ENCODE measurements at places on chromosomes 4 and X.

DNA sequence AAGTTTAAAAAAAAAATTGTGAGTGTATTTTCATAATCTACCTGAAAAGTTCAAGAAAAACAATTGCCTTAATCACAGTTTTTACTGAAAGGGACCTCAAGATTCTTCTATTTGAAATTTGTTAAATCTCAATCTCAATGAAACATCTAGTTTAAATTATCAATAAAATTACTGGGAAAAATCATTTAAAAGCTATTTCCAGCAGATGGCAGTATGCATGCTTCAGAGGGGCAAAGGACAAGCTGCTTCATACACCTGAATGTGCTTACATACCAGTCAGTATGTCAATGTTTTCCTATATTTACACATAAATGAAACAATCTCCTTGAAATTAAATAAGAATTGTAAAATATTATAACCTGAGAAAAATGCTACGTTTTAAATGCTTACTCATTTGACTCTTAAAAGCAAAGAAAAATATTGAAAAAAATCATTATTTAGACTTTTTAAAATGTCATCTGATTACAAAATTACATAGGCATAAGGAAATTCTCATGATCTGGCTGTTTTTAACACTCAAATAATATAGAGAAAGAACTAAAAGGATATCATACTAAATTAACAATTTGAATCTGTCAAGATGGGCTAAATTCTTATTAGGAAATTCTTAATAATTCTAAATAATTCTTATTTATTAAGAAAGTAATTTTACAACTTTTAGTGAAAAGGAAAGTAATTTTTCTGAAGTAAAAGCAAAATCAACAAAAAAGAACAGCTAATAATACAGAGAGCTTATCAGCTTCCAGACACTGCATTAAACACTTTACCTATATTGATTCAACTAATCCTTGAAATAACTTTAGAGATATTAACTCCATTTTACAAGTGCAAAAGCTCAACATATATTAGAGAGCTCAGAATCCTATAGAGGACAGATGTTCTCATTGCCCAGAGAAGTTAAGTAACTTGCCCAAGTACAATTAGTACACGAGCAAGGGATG, 242.1 kb downstream of the ADAMTS3 start:
- peak; percentile 47 for DNase-seq

DNA sequence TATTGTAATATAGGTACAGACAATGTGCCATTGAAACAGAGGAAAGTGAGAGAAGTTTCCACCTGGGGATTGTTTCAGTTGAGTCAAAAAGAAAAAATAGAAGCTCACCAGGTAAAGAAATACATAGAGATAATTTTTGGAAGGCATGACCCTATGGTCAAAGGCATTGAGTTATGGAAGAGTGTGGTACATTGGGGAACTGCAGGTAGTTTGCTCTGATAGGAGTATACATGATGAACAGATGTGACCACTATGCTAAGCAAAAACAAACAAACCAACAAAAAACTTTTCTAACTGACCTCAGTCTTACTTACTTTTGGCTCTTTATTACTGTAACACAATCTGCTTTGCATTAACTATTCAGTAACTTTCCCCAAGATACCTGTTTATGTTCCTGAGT, 85.9 kb downstream of the UGT8 start:
- no peak for DNase-seq

- DNase-seq, result no peak
Observed at GRCh38 chrX:22366166-22366702, 93.5 kb downstream of the CBLL2 start.

GRCh38 chrX:111444881-111445280, 32.9 kb upstream of the DCX start:
- DNase-seq, result no peak

- DNase-seq, result no peak
Observed at GRCh38 chr4:147461161-147461560, 19.7 kb upstream of the EDNRA start.

- no peak for DNase-seq
Observed at GRCh38 chr4:99293357-99293756, 2.6 kb upstream of the ADH1A start.

DNA sequence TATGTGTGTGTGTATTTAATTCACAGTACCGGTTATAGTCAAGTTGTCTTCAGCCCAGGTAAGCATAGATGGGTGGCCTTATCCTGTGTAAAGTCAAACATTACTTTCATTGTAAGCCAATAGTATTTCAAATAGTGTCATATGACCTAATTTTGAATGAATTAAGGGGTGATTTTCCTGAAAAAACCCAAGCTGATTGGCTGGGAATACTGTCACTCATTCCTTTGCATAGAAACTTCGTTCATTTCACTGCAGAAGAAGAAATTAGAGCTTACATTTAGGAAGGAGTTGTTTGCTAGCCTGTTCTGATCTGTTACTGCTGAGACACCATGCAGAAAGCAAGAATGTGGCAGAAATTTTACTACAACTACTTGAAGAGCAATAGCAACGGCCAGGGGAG, 45.4 kb downstream of the SMARCAD1 start:
- DNase-seq, result no peak

- no peak for DNase-seq
Observed at GRCh38 chr4:114027596-114027995, 48.1 kb upstream of the ARSJ start.

GRCh38 chr4:86554646-86555045, 39.5 kb upstream of the PTPN13 start:
- DNase-seq, result no peak

- DNase-seq, result no peak
Observed at GRCh38 chr4:158949099-158949498, 153.8 kb upstream of the RAPGEF2 start.

GRCh38 chr4:169079942-169080827, 70.1 kb upstream of the CBR4 start:
- DNase-seq, result no peak

DNA sequence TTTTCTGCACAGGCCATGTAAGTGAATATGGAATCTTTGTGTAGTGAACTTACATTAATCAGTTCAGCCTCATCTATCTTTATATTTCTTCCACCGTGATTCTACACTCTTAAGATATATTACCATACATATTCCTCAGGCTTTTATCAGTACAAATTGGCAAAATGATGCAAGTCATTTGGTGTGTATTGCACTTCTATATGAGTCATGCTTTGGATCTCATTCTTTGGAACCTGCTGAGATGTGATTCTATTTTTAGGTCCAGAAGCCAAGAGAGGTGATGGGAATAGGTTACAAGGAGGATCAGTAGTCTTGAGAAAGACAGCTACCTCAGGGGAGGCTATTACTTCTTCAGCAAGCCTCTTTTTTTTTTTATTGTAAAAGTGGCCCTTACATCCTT, 204.4 kb downstream of the ZNF330 start:
- DNase-seq, result no peak

DNA sequence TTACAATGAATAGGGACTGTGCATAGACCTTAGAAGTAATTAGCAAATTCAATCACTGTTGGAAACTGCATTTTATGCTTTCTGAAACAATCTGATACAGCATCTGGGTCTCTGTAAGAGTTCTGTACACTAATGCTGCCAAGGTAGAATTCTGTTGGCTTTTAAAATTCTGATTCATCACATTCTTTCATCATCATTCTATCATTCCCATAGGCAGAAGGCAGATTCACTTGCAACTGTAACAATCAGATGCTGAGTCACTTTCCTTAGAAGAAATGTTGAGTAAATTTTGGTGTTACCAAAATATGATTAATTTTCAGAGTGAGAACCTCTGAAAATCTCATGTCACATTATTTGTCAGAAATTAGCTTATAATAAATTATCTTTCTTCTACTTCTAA, 267.2 kb downstream of the MAPK10 start:
- DNase-seq, result no peak

GRCh38 chrX:9241427-9241826, 207.5 kb upstream of the FAM9B start:
- no peak for DNase-seq

- no peak for DNase-seq
Observed at GRCh38 chrX:93229036-93229435, 444.3 kb downstream of the NAP1L3 start.

DNA sequence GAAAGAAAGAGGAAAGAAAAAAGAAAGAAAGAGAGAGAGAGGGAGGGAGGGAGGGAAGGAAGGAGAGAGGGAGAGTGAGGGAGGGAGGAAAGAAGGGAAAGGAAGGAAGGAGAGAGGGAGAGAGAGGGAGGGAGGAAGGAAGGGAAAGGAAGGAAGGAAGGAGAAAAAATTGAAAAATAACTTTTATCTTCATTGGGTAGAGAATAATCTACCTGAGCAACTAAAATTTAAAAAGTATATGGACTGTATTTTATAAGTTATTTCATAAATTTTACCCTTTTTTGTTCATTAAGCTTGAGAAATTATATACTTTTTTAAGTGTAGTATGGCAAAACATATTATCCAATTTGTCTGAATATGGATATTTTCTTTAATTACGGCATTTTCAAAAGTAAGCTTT, 32.0 kb downstream of the ARSJ start:
- DNase-seq, result no peak

- peak; percentile 92 for DNase-seq
Observed at GRCh38 chr4:133148690-133149363, at the start of gene PCDH10. Gene PCDH10 (plus strand): TSS chr4:133149294. CDS start chr4:133150141, 847 bp downstream.

DNA sequence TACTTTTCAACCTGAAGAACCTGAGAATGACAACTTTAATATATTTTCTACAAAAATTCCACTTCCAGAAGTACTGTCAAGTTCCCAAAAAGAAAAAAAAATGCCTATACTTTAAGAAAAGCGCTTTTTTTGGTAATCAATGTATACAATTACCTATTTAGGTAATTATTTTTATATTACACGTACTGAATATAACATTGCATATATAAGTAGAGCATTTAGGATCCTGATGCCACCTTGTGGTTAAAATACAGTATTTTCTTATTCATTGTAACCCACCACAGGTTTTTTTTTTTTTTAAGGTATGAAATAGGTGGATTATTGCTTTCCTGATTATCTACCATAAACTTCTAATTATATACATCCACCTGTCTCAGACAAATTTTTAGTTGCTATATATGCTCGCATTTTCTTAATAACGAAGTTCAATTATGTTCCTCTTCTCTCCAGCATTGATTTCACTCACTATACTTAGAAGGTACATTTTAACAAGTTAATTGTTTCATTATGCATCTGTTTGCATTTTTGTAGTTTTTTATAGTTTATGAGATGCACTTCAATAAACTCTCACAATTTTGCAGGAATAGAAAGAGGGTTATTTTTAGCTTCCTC, 5.2 kb downstream of the MAP9 start:
- DNase-seq, result no peak

GRCh38 chr4:73541251-73541650, 59.7 kb downstream of the AFM start:
- no peak for DNase-seq

GRCh38 chr4:139522457-139522856, 33.6 kb downstream of the SETD7 start:
- DNase-seq, result no peak

DNA sequence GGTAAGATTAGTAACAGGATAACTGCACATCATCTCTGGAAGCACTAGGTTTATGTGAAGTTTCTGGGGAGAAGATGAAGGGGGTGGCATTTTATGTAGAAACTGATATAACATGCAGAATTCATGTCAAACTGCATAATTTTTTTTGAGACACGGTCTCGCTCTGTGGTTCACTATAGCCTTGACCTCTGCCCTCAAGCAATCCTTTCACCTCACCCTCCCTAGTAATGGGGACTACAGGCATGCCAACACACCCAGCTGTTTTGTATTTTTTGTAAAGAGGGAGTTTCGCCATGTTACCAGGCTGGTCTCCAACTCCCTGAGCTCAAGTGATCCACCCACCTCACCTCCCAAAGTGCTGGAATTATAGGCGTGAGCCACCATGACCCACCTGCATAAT, 11.5 kb downstream of the ABRAXAS1 start:
- DNase-seq, result no peak

DNA sequence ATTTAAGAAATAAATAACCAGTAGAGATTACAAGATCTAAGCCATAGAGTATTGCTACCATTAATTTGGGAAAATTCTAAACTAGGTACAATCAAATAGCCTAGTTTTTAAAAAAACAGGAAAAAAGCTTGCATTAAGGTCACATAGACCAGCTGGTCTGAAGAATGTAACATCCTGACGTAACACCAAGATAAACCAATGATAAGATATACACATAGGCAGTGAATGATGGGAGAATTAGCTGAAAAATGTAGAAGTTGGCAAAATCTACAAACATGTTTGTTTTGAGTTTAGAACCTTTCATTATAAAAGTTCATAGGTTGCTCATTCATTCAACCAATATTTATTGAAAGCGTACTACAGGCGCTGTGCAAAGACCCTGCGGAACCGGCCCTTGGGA, 120.0 kb downstream of the SH3RF1 start:
- no peak for DNase-seq

- DNase-seq, result no peak
Observed at GRCh38 chrX:127038065-127038464, 218.5 kb downstream of the PRR32 start.

- DNase-seq, result no peak
Observed at GRCh38 chr4:98794565-98795205, 134.2 kb downstream of the EIF4E start.

- DNase-seq, result peak; percentile 45
Observed at GRCh38 chrX:40153345-40154249, 55.8 kb upstream of the BCOR start.

DNA sequence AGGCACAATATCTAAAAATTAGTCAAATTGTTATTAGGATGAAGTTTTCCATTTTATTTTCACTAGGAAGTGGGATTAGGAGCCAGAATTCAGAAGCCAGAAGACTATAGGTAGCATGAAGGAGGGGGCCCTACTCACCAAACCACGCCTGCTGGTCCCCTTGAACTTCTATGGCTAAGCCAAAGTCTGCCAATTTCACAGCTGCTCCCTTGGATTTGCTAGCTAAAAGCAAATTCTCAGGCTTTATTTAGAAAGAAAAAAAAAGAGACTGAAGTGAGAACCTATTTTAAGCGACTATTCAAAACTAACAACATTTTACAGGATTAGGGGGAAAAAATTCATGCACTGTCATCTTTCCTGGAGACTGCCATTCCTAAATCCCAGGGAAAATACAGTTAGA, 224.3 kb downstream of the CAMK2D start:
- no peak for DNase-seq

DNA sequence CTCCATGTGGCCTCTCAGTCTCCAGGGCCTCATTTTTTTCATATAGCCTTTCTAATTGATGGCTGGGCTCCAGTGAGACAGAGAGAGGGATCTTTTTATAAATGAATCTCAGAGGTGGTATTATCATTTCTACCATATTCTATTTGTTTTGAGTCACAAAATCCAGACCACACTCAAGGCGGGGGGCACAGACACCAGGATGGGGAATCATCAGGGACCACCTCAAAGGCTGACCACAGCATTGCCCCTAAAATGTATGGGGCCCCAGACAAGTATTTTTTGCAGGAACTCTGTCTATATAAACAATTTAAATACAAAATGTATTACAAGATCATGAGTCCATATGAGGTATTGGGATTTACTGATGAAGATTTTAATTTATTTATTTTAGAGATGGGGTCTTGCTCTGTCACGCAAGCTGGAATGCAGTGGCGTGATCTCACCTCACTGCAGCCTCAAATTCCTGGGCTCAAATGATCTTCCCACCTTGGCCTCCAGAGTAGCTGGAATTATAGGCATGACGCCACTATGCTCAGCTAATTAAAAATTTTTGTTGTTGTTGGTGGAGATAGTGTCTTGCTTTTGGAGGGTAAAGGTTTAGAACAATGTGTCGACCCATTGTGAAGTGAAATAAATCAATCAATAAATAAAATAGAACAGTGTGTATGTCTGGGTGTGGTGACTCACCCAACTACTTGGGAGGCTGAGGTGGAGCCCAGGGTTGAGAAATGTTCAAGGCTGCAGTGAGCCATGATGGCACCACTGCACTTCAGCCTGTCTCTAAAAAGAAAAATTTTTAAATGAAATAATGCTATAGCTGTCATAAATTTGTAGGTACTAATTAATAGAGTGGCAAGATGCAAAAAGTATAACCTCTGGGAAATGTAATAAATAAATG, 29.4 kb downstream of the WDR13 start:
- DNase-seq, result no peak
